NCI-H1092 treated with DMSO at 0.1 percent for 48 hours (cell line): ENCODE measurements at places on chromosomes 2 and 18.

DNA sequence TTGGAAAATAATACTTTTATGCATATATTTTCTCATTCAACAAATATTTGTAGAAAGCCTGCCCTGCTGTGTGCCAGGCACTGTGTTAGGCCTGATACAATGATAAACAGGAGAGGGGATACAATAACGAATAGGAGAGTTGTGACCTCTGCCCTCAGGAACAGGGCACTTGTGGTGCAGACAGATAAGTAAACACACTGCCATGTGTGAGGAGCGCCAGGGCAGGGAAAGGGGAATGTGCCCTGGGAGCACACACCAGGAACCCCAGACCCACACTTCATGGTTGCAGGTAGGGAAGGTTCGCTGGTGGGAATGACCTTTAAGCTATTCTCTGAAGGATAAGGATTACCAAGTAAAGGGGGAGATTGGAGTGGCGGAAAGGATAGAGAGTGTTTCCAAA is 42.2 kb upstream of the DSC1 start:
- DNase-seq = no peak

DNA sequence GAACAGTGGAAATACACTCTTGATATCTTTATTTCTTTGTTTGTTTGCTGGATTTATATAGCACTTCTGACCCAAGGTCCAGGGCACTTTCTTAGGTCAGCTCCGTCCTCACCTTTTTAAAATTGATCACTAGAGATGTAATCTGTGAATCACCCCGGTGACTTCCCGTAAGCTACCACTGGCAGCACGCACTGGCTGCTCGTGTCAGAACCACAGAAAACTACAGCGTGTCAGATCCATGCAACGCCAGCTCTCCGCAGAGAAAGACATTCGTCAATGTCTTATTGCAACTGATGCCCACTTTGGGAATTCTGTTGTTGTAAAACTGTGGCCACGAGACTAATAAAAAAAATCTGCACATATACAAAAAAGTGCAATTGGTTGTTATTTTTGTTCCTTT is 779.4 kb upstream of the ZEB2 start:
- no peak for DNase-seq

DNA sequence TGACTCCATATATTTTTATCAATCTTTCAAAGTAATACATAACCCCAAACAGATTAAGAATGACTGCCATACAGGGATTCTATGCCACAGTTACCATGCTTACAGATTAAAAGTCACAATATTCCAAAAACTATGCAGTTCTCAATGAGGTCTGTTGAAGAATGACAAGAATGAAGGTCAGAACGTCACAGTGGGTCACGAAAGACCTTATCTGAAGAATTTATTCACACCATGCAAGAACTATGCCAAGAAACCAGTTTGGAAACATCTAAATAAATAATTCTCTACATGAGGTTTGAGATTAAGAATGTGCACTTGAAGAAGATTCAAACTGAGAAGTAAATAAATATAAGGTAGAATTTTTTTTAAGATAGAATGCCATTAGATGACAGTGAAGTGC is 253.3 kb downstream of the EXOC6B start:
- no peak for DNase-seq

DNA sequence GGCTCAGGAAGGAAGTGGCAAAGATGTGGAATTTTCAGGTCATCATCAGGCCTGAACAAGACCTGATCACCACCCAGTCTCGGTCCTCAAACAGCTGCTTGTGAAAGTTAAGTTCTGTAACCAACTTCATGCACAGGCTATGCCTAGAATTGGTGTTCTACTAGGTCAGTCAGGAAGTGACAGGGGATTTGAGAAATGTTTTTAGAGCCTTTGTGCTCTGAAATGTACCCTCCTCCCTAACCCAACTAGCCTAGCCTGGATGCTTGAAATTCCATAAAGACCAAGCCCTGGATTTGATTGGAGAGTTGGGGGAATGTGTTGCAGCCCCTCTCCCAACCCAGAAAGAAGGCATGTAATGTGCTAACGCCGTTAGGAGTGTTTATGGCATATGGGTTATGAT is 63.3 kb downstream of the TGOLN2 start:
- no peak for DNase-seq

- DNase-seq = no peak
Observed at GRCh38 chr2:43642363-43642762, 5.3 kb downstream of the PLEKHH2 start.

- DNase-seq = no peak
Observed at GRCh38 chr2:233084488-233084887, 24.3 kb downstream of the INPP5D start.

DNA sequence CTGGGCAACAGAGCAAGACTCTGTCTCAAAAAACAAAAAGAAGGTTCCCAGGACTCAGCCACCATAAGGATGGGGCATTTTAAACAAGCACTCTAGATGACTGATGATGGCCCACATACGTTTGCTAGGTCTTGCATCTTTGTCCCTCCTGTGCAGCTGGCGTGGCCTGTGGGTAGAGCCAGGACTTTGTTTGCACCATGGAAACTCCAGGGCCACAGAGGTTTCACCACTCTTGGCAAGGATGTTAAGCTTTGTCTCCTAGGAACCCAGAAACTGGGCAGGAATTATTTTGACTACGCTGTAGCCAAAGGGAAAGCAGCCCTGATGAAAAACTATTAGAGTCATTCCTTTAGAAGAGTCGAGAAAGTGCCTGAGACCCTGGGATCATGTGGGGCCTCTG is 75.3 kb upstream of the STPG4 start:
- no peak for DNase-seq

DNA sequence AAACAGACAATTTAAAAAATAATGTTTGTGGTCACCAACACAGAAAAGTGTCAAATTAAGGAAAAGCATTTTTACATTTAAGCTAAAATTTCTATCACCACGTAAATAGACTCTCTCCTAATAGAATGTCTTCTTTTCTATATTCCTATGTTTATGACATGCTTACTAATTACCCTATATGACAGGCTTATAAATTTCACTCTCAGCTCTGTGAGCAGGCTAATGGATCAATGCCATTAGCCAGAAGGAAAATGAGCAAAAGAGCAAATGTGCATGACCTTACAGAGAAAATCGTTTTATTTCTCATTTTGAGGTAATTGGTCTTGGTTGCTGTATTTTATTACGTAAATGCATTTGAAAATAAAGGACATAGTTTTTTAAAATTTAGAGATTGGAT is 209.7 kb downstream of the TMX3 start:
- no peak for DNase-seq

GRCh38 chr18:3037423-3037915 is 24.5 kb upstream of the LPIN2 start:
- no peak for DNase-seq

- DNase-seq = no peak
Observed at GRCh38 chr2:69181806-69182427, 168.9 kb downstream of the ANTXR1 start.

DNA sequence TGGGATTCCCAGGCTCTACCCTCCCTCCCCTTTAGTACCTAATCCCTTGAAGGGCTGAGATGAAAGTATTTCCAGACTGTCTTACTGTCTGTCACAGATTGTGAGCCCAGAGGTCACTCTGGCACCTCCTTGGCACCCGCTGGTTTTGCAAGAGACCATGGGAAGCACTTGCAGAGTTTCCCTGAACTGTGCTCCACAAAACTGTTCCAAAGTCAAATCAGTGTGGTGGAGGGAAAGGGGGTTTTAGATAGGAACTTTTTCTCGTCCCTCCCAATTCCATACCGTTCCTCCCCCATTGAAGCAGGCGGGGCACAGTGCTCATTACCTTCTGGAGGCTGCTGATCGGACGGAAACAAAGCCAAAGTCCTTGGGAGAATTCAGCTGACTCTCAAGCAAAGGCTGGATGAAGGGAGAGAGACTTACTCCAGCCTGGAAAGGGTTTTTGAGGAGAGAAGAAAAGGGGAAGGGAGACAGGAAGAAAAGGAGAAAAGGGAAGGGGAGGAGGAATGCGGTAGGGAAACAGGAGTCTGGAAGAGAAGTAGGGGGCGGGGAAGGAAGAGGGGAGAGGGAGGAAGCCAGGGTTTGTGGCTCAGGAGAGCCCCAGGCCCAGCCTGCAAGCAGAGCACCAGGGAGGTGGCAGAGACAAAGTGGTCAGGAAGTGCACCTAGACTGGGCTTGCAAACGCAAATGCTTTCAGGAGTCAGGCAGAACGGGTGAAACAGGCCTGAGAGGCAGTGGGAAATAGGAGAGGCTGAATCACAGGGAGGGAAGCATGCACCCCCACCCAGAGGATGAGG is 88.4 kb upstream of the SP3 start:
- no peak for DNase-seq

GRCh38 chr18:33316146-33316587 is 124.4 kb downstream of the CCDC178 start:
- DNase-seq = no peak

GRCh38 chr2:168431301-168432024 is 24.6 kb upstream of the CERS6 start:
- no peak for DNase-seq

DNA sequence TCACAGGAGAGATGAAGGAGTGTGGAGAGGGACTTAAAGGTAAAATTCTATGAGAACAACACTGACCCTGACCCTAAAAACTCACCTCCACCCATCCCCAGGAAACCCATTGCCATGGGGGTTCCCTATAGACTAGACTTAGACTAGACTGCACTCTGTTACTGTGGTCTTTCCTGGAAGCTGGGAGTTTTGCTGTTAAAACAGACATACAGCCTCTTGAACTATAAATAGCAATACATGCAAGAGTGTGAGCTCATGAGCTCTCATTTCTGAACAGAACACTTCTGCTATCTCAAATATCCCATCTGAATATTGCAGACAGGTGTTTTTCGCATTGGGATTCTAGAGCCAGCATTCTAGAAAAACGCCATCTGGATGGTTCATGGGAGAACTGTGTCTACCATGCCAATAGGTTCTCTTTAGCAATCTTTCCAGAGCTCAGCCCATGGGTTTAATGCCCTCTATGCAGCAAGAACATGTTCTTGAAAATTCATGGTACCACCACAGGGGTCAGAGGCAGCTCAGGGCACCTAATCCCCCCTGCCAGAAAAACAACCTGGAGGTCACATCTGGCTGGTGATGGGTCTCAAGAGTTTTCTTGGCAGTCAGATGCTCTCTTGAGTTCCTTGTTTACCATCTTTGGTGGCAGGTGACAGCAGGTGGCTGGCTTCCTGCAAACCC is 51.9 kb downstream of the SLC14A2 start:
- DNase-seq = no peak

GRCh38 chr2:189702071-189702470 is 27.6 kb downstream of the ANKAR start:
- no peak for DNase-seq

- DNase-seq = no peak
Observed at GRCh38 chr2:112682101-112682500, 36.4 kb downstream of the SLC20A1 start.

- no peak for DNase-seq
Observed at GRCh38 chr18:13491138-13491537, 235.2 kb downstream of the FAM210A start.
